ENCODE measurements at places on chromosomes 7 and 10.

DNA sequence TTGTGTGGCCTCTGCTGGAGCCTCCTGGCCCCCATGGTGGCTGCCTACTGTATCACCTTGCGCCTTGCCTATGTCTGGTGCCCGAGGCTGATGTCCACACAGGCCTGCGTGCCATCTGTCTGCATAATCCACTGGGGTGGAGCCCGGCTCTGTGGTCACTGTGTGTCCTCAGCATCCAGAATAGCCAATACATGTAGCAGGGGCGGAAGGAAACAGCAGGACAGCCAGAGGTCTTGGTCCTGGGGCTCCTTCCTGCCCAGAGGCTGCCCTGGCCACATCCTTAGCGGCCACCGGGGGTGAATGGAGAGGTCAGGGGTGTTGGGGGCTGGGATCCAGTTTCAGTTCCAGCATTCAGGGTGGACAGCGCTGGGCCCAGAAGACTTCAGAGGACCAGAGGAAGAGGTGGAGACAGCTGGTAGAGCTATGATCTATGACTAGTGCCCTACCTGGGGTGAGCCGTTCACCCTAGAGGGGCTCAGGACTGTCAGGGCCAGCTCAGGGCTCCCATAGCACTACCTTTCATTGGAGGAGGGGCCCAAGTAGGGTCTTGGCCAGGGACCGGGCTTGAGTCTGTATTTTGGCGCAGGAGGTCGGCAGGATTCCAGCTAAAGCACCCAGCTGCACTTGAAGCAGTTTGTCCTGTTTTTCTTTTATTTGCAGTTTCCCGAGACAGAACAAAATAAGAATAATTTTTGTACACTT, 15.9 kb downstream of the YKT6 start:
- DNase-seq: peak; percentile 58

- DNase-seq: no peak
Observed at GRCh38 chr10:96205580-96205979, 65.8 kb downstream of the BLNK start.

DNA sequence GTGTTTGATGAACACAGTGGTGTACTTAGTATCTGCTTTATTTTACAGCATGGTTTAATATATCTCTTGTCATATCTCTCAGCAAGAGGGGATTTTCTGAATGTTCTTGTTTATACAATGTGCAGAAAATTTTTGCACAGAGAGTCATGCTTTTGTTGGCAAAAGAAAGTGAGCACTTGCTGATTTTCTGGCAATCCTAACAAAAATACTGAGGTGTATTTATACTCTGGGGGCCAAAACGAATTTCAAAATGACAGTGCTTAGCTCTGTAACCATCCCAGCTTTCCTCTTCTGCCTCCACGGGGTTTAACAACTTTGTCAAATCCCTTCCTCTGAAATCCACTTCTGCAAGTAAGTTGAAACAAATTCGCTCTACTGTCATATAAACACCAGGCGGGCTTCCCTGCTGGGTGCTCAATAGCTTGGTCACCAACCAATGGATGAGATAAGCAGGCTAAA, 169.2 kb downstream of the NOC3L start:
- DNase-seq: peak; percentile 35

DNA sequence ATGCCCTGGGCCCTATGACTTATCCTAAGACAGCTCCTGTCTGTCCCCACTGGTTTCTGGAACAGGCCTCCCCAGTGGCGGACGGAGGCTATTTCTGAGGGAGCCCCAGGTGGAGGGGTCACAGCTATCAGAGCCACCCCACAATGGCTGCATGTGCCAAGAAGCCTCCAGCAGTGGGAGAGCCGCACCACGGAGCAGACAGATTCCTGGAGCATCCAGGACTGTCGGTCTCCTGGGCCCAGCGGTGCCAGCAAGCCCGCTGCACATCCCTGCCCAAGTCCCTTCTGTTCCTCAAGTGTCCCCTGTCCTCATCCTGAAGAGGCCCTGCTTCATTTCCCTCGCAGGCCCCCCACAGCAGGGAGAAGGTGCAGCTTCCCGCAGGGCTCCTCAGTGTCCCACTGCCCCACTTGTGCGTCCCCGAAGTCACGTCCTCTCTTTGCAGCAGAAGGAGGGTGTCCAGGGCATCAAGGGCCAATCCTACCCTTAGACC, 193.0 kb upstream of the SHH start:
- no peak for DNase-seq

GRCh38 chr10:102419269-102420180, 940 bp upstream of the PSD start:
- peak; percentile 65 for DNase-seq

- peak; percentile 34 for DNase-seq
Observed at GRCh38 chr7:93836116-93836515, 54.4 kb downstream of the TFPI2 start.

DNA sequence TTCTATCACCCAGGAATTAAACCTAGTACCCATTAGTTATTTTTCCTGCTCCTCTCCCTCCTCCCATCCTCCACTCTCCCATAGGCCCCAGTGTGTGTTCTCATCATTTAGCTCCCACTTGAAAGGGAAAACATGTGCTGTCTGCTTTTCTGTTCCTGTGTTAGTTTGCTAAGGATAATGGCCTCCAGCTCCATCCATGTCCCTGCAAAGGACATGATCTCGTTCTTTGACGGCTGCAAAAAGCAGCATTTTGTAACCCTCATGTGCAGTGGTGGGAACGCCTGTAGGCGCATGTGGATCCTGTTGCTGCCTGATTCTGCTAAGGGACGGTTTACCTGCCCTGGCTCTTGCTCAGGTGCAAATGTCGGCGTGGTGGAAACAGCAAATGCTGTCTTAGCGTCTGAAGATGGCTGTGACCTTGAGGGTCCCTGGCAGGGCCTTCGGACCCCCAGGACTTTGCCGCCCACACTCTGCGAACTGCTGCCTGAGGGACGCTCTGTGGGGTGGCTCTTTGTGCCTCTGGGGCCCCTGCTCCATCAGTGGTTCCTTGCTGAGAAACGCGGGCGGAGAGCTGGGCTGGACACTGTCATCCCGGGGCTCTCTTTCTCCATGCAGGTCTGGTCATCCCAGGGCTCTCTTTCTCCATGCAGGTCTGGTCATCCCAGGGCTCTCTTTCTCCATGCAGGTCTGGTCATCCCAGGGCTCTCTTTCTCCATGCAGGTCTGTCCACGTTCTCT, 5.6 kb upstream of the MTG1 start:
- no peak for DNase-seq

GRCh38 chr7:7271094-7271874, 88.9 kb downstream of the C1GALT1 start:
- DNase-seq: no peak

DNA sequence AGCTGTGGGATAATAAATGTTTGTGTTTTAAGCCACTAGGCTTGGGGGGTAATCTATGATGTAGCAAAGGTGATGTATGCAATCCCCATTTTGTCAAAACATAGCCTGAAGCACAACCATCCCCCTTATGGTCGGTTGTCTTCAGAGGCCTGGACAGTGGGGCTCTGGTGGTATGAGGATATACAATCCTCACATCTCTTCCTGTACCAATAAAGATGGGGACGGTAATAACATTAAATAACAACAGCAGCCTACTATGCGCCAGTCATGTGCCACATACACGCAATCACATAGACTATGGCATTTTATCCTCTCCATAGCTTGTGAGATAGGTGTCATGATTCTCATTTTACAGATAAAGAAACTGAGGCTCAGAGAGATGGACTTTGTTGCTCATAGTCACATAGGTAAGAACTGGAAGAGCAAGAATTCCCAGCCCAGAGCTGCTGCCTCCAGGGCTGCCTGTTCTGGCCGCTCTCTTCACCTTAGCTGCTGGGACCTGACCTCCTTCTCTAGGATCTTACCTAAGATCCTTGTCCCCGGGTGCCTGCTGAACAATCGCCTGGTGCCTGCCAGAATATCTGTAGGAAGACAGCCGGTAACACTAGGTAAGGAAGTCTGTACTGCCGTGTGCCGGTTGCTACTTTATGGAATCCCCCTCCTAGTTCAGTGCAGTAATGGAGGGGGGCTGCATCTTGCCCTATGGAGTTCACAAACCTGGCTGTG, 108.6 kb downstream of the ARHGAP22 start:
- DNase-seq: no peak

GRCh38 chr10:43049081-43049551, 27.8 kb upstream of the RET start:
- no peak for DNase-seq

DNA sequence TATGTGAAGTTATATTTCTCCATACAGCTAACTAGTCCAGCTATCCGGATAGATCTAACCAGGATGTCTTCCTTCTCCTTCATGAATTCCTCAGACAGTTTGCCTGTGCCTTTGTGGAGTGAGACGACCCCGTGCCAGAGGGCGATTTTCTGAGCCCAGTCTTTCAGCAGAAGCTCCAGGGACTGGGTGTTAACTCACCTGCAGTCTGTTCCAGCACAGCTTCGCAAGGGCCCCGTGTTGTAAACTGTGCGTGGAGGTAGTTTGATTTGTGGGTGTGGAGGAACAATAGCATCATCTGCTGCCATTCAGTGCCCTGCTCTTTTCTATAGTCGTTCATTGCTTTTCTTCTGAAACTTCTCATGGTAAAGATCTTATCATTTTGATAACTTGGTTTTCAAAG, 103.8 kb downstream of the INPP5A start:
- DNase-seq: no peak

DNA sequence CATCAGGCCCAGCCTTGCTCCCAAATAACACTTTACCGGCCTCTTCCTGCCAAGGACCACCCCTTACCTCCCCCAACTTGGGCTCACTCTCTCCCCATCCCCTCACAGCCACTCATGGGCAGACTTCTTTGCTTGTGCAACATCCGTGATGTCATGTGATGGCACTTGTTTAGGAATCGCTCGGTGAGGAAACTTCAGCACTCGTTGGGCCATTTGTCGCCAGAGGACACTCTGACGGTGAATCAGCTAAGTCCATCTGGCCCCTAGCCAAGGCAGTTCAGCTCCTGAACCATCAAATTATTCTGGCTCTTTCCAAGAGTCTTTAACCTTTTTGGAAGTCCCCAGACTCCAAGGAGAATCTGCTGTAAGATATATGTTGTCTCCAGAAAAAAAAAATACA, 19.2 kb downstream of the BTBD16 start:
- no peak for DNase-seq

DNA sequence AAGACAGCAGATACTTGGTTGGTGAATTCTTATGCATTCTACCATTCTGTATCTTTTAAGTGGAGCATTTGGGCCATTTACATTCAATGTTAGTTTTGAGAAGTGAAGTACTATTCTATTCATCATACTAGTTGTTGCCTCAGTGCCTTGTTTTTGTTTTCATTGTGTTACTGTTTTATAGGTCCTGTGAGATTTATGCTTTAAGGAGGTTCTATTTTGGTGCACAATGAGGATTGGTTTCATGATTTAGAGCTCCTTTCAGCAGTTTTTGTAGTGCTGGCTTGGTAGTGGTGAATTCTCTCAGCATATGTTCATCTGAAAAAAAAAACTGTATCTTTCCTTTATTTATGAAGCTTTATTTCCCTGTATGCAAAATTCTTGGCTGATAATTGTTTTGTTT, 23.3 kb upstream of the WNT2 start:
- DNase-seq: no peak

GRCh38 chr10:36676321-36676720, 449.1 kb upstream of the ANKRD30A start:
- no peak for DNase-seq

DNA sequence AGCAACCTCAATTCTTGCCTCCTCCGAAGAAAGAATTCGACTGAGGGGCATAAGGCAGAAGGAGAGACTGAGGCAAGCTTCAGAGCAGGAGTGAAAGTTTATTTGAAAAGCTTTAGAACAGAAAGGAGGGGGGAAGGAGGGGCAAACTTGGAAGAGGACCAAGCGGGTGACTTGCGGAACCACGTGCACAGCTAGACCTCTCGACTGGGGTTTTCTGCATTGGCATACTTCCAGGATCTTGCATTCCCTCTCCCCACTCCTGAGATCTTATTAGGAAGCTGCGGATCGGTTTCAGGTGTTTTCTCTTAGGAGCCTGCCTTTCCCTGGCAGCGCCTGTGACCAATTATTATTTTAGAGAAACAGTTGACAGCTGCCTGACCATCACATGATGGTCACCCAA, 20.3 kb upstream of the CPXM2 start:
- no peak for DNase-seq

- no peak for DNase-seq
Observed at GRCh38 chr10:108421266-108421665, 1256.8 kb upstream of the SORCS1 start.

- DNase-seq: peak; percentile 1
Observed at GRCh38 chr7:86448856-86449255, 194.9 kb upstream of the GRM3 start.

- peak; percentile 29 for DNase-seq
Observed at GRCh38 chr7:113824117-113824823, 94.5 kb downstream of the PPP1R3A start.

DNA sequence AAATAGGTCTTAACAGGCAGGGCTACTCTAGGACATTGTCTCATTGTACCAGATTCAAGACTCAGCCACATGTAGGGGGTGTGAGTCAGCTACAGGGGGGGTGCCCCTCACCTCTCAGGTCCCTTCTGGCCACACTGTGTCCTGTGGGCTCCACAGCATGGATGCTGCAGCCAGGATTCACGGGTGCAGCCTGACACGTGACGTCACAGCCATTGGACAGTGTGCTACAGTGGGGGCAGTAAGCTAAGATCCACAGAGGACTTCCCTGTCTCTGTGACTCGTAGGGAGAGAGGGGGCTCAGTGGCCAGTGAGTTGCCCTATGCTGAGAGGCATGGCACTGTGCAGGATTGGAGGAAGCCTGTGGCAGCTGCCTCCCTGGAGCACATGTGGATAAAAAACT, 77.9 kb downstream of the TMEM178B start:
- no peak for DNase-seq

- DNase-seq: no peak
Observed at GRCh38 chr7:50594136-50594535, 28.9 kb upstream of the DDC start.

DNA sequence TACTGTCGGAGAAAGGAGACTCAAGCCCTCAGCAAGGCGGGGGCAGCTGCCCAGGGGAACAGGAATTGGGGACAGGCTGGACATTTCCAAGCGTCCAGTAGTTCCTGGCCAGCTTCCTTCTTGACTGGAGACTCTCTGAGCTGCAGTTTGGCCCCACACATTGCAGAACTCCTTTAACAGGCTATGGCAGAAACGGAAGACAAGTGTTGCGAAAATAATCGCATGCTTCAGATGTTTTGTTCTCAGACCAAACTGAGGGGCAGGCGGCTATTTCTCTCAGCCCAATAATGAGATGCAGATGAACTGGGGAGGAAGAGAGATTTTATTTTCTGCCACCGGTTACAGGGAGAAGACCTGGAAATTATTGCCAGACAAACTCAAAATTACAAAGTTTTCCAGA, 88.0 kb upstream of the PFKP start:
- peak; percentile 47 for DNase-seq

Data from muscle of leg (tissue), 16 donors.